ENCODE measurements at places on chromosomes 13 and 19.

GRCh38 chr13:101845245-101846020 is 393.0 kb downstream of the ITGBL1 start:
- DNase-seq, result peak; percentile 29

DNA sequence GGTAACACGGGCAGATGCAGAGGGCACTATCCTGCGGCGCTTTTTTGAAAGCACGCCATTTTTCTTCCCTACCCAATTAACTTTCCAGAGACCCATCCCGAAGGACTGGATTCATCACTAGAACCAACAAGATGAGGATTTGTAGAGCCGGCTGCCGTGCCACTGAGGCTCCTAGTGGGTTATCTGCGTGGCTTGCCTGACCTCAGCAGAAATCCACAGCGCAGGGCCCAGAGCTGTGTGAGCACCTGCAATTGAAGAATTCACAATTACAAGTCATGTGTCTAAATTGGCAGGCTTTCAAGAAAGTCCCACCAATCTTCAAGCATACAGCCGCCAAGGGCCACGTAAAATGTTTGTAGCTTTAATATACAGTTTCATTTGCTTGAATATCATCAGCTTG is 75.5 kb downstream of the ALOX5AP start:
- no peak for DNase-seq

DNA sequence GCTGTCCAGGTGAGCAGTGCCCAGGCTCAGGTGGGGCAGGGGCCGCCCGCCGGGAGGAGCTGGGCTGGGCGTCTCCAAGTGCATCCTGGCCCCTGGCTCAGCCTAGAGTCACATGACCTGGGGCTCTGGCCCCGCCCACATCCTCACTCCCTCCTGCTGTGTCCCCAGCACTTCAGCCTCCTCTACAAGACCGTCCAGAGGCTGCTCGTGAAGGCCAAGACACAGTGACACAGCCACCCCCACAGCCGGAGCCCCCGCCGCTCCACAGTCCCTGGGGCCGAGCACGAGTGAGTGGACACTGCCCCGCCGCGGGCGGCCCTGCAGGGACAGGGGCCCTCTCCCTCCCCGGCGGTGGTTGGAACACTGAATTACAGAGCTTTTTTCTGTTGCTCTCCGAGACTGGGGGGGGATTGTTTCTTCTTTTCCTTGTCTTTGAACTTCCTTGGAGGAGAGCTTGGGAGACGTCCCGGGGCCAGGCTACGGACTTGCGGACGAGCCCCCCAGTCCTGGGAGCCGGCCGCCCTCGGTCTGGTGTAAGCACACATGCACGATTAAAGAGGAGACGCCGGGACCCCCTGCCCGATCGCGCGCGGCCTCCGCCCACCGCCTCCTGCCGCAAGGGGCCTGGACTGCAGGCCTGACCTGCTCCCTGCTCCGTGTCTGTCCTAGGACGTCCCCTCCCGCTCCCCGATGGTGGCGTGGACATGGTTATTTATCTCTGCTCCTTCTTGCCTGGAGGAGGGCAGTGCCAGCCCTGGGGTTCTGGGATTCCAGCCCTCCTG is 16.8 kb upstream of the CELF5 start:
- DNase-seq, result no peak

DNA sequence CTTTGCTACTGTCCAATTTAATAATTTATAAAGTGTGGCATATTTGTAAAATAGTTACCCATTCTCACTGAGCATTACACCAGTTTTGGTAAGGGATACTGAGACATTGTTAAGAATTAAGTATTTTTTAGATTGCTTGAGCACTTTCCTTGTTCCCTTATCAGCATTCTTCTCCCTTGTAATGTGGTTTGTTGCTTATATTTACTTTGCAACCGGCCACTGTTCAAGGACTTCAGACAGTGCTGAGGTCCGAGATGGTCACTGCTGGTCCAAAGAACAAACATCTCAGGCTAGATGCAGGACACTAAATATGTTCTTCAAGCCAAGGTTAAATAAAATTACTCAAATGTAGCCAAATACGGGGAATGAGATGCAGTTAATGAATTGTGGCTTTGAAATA is 161.4 kb downstream of the TM9SF2 start:
- DNase-seq, result no peak

GRCh38 chr13:27970382-27971235 is 1.5 kb upstream of the CDX2 start:
- DNase-seq, result peak; percentile 46

GRCh38 chr19:41405776-41406175 is 8.2 kb downstream of the BCKDHA start:
- no peak for DNase-seq
